ENCODE measurements at places on chromosomes 3 and 15.

DNA sequence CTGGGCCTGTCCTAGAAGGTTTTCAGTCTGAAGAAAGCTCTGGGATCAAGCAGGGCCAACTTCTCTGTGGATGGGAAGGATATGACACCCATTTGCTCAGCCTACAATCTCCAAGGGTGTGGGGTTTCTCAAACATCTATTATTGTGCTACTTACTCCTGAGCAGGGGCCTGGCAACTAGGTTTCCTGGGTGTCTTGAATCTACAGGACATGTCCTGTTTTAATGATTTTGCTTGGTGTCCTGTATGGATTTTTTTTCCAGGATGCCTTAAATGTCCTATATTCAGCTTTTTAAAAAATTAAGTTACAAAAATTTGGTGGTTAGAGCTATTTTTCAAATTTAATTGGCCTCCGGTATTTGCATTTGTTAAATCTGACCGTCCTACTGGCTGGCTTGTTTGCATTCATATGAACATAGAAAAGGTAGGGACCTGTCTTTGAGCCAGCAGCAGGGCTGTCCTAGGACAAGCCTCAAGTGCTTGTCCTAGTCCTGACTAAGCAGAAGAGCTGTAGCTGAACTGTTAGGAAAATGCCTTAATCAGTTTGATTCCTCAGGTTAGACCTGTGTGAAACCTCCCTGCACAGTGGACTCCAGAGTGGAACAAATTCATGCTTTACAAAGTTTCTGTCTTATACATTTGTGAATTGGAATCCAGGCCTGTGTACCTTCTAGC is 40.0 kb upstream of the LMOD3 start:
- H3K4me1 ChIP-seq, result no peaks in the 10 kb centered on the region
- H3K36me3 ChIP-seq, result no peaks in the 10 kb centered on the region
- no peaks in the 10 kb centered on the region for H3K27me3 ChIP-seq
- DNase-seq, result no peak
- no peak overlapping the region for H3K27ac ChIP-seq
- H3K4me3 ChIP-seq, result no peak overlapping the region

DNA sequence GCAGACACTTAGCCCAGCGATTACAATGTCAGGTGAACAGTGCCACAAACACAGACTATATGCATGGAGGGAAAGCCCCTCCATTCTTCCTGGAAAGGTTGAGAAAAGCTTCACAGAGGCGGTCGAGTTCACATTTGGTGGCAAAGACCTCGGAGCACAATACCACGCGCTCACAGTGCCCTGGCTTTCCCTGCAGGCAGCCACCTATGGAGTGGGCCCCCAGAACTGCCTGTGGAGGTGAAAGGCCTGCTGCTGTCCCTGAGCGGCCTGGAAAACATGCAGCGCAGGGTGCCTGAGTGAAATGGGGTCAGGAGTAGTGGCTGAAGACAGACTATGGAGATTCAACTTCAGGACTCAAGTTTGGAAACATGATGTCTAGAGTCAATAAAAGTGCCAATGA is 26.9 kb downstream of the PDIA5 start:
- peaks cover 17% of the 10 kb centered on the region for H3K4me1 ChIP-seq
- H3K27me3 ChIP-seq, result no peaks in the 10 kb centered on the region
- DNase-seq, result no peak
- H3K27ac ChIP-seq, result no peak overlapping the region
- peaks cover 2% of the 10 kb centered on the region for H3K36me3 ChIP-seq

DNA sequence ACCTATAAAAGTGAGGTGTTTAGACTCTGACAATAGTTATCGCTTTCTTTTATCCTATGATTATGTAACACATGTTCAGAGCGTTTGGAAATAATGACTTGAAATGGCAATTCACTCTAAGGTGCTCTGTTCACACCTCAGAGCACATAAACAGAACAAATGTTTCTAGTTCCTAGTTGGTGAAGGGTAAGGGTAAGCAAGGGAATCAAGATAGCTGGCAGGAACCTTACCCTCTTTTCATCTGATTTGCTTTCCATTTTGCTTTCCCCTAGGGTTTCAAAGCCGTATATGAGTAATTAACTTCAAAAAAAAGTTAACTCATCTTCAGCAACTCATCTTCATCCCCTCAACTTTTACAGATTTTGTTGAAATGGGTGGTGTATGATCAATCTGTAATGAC is 2.3 kb upstream of the ATOSA start:
- H3K4me3 ChIP-seq, result no peak overlapping the region
- H3K36me3 ChIP-seq, result no peaks in the 10 kb centered on the region
- H3K27ac ChIP-seq, result no peak overlapping the region

DNA sequence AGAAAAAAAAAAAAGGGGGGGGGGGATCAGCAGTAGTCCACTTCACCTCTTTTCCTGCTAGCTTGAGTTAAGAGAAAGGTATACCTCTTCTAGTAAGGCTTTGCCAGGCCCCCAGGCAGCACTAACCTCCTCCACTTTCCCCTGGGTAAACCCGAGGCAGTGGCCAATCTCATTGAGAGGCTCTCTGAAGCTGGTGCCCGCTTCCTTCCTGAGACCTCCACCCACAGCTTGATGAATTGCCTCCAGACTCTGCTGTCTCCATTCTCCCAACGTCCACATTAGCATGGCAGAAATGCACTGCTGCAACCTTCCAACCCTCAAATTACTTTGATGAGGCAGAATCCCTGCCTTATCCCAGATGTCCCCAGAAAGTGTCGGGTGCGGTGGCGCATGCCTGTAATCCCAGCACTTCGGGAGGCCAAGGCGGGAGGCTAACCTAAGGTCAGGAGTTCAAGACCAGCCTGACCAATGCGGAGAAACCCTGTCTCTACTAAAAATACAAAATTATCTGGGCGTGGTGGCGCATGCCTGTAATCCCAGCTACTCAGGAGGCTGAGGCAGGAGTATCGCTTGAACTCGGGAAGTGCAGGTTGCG is 15.3 kb downstream of the RLBP1 start:
- H3K4me1 ChIP-seq, result peaks cover 21% of the 10 kb centered on the region
- H3K27ac ChIP-seq, result no peak overlapping the region
- no peaks in the 10 kb centered on the region for H3K36me3 ChIP-seq
- H3K4me3 ChIP-seq, result no peak overlapping the region

DNA sequence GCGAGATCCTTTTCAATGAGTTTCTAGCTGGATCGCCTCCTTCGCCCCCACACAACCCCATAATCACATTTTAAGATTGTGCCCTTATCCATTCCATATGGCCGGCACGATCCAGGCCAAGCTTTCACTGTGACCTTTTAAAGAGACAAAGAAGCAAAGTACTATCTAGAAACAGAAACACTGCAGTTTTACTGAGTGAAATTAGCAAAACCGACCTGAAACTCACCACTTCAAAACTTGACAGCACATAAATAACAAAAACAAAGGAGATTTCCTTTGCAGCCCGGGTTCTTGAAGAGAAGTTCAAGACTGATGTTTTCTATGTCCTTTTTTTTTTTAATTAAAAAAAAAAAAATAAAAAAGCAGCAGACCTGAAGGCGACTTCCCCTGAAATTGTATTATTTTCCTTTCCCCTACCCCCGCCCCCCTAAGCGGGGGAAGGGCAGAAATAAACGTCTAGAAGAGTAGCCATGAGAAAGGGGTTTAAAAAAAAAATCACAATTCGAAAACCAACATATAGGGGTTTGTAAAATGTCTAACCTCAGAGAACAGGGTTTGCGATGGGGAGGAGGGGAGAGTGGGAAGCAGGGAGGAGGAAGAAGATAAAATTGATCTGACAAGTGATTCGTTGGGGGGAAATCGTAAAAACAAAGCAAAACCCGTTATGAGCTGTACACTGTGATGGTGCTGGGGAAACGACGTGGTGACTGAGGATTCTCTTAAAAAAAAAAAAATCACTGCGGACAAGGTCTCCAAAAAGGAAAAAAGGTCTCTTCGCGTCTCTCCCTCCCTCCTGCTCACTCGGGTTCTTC is 1.5 kb downstream of the SATB1 start:
- H3K4me3 ChIP-seq, result peak overlapping the region; percentile 85
- DNase-seq, result no peak
- peaks cover 4% of the 10 kb centered on the region for H3K27me3 ChIP-seq
- peaks cover 16% of the 10 kb centered on the region for H3K4me1 ChIP-seq
- H3K36me3 ChIP-seq, result peaks cover 4% of the 10 kb centered on the region
- peak overlapping the region; percentile 83 for H3K27ac ChIP-seq
